ENCODE measurements at places on chromosomes 1 and 21.

GRCh38 chr1:95232646-95233318 lies 1.2 kb upstream of the RWDD3 start:
- no peak for DNase-seq

DNA sequence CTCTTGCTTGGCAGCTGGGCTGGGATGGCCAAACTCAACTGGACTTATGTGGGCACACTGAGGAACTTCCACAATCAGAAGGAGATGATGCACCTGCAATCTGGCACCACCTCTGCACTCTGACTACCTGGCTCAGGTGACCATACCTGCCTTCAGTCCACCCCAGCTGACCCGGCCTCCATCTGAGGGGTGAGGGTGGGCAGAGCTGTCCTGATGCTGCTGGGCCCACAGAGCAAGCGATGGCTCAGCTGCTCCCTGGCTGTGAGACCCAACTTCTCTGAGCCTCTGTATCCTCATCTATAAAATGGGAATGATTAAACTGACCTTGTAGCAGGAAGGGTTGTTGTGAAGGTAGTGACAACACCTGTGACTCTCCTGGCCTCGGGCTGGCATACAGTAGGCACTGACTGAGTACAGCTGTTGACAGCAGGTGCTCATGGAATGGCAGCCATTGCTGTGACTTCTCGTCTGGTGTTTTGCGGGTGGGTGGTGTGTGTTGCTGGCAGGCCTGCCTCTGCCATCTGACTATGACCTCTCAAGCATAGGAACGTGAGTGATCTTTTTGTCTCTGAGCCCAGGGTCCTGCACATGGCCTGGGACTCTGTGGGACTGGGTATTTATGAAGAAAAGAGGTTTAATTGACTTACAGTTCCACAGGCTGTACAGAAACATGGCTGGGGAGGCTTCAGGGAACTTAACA lies 438.5 kb downstream of the PTPRU start:
- DNase-seq = no peak

DNA sequence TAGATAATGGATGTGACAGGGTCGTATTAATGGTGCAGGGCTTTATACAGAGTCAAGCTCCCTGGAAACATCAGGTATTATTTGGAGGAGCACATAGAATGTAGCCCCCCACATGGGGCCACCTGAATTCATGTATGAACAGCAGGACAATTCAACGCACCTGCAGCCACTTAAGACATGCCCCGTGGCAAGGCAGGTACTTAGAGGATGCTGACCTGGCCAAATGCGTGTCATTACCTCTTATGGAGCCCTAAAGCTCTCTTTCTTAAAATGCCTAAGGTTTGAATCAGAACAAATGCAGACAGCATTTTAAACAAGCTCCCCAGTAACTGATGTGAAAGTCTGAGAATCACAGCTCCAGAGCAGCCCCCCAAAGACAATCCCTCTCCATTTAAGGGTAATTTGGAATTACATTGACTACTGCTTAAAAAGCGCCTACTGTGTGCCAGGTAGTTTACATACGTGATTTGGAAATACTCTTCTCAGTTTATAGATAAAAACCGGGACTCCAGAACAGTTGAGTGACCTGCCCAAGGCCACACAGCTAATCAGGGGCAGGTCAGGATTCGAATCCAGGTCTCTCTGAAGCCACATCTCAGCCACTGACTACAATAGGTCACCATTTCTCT lies 71.0 kb upstream of the KLHDC7A start:
- DNase-seq = no peak

GRCh38 chr1:12521096-12521495 lies 96.9 kb downstream of the DHRS3 start:
- DNase-seq = no peak

DNA sequence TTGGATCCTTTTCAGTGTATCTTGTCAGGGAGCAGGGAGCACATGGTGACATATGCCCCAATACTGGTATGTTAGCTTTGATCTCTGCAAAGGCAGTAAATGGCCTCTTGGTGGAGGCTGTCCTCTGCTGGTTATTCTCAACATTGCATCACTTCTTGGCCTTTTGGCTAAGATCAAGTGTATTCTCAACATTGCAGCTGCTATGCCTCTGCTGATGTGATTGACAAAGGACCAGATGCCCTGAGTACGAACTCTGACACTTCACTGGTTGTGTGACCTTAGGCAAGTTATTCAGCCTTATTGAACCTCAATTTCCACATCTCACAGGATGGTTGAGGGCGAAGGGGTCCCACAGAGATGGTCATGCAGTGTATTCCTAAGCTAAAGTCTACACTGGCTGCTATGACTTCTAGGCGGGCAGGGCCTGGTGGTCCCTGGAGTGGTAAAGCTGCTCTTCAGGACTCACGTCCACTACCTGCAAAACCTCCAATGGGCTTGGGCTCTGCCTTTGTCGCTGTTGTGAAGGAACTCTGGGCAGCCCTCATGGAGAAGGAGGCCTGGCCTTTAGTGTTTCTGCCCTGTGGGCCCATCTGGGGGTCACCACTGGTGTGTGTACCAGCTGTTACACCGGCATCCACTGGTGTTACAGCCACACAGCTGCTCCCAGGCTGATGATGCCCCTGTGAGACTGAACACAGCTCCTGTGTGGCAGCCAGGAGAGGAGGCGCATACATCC lies 64.8 kb downstream of the DNTTIP2 start:
- DNase-seq = peak; percentile 30

DNA sequence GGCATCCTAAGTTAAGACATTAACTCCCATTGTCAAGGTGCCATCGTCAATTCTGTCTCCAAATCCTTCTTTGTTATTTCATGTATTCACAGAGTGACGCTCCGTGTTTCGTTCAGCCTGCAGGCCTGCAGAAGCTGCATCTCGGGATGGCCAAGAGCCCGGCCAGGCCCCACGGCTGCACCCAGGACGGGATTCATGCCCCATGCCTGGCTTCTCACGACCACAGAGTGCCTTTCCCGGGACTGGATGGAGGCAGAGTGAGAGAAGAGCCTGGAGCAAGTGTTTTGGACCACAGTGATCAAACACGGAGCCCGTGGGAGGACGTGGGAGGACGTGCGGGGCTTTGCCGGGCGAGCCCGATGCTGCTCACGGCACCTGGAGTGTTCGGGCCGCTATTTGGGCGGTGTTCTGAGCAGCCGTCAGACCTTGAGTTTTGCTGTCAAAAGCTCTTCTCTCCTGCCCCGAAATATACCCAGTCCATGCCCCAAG lies 56.8 kb downstream of the COL6A1 start:
- no peak for DNase-seq

DNA sequence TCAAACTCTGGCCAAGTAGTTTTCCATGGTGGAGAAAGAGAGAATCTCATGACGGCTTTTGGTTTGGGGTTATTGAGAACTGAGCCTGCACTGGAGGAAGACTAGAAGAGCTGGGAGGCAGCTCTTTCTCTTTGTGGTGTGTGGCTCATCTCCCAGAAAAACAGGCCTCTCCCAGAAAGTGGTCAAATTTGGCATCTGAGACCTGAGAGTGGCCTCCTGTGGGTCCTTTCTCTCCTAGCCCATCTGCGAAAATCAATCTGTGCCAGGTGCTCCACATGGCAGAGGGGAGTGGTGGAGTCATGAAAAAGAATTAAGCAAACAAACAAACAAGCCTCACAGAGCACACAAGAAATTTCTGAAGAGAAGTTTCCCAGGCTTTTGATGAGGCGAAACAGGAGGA lies 305.0 kb downstream of the ST6GALNAC3 start:
- DNase-seq = no peak

GRCh38 chr1:232547938-232548484 lies 81.9 kb downstream of the SIPA1L2 start:
- no peak for DNase-seq

DNA sequence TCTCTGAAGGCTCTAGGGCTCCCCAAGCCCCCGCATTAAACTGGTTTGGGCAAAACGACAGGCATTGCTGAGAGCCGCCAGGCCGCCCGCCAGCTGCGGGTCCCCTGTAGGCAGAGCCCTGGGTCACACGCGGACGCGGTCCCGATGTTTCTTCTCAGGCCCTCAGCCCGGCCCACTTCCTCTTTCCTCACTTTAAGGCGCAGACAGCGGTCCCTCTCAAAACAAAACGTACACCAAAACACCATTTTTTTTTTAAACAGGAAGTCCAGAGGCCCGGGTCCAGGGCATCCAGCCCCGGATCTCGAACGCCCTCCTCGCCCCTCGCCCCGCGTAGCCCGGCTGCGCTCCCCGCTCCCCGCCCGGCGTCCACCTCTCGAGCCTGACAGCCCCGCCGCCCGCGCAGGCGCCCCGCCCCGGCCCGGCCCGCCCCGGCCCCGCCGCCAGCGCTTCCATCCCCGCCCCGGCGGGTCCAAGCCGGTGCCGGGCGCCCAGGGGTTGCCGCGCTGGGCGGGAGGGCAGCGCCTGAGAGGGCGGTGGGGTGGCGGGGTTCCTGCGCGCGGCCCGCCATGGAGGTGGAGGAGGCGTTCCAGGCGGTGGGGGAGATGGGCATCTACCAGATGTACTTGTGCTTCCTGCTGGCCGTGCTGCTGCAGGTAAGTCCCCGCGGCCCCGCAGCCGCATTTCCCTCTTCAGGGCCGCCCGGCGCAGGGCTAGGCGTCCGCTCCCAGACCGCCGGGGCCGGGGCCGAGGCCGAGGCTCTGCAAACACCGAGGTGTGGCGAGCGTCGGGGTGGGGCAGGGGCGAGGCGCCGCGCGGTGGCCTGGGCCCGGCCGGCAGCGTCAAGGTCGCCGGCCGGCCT lies at the start of gene SLC22A15:
TSS of gene SLC22A15 (plus strand) at position 452 of the 859 bp plus-strand sequence. CDS start at position 567, 115 bp downstream.
- peak; percentile 59 for DNase-seq

- DNase-seq = no peak
These were observed 53.8 kb downstream of the B3GALNT2 start for GRCh38 chr1:235450433-235450832.

DNA sequence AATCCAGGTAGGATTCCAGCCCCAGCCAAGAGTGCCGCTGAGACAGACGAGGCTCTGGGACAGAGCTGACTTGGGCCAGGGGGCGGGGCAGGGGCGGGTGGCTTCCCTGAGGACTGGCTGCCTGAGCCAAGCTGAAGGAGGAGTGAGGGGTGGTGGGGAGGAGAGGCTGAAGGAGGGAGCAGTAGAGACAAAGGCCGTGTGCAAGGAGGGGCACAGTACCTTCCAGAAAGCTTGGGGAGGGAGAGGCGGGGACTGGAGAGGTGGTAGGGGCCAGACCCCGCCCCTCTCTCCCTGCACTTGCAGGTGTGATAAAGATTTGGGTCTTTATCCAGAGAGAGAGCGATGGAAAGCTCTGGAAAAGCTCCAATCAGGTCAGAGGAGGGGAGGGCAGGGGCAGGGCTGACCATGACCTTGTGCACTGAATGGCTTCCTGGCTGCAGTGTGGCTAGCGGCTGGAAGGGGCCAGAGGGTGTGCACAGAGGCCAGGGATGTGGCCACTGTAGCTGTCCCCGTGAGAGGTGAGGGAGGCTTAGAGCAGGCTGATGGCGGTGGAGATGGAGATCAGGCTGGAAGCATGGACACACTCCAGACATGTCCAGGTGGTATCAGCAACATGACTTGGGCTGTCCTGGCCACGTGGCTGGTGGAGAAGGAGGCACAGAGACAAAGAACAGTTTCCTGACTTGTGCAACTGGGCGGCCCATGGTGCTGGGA lies 6.7 kb upstream of the EPHA8 start:
- DNase-seq = no peak

DNA sequence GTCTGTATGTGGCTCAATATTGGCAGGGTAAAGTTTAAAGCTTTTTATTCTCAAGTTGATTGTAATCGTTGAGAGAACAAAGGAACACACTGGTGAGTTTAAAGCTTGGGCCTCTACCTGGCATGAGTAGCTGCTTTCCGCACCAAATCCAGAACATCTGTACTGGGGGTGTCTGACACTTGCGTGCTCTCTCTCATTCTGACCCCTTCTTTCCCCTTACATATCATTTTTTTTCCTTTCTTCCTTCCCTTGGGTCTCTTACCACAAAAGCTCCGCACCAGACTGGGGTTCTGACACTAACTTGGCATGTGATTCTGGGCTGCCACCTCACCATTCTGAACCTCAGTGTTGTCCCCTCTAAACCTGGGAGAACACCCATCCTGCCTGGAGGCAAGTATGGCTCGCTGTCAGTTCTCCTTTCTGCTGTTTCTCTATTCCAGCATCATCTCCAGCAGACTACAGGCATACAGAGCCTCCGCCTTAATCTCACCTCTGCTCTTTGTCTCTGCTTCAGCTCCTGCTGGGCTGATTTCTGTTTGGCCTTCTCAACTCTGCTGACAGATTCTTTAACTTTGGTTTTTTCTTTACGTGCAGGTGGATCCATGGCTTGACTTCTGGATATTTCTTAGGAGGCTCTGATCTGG lies 859 bp upstream of the ERMAP start:
- no peak for DNase-seq

DNA sequence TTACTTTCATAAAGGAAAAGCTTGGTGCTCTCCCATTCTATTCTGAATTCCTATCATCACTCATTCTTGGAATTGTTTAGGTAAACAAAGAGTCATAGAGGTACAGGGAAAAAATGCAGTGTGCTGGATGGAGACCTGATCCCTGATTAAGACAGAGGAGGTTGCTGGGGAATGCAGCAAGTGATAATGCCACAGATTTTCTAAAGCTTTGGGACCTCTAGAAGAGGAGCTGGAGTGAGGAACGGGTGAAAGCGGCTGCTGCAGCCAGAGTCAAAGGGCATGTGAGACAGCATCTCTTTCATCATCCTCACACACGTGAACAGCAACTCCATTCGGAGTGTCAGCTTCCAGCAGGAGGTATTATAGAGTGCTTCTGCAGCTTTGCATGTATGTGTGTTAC lies 54.9 kb upstream of the DIPK1A start:
- no peak for DNase-seq

DNA sequence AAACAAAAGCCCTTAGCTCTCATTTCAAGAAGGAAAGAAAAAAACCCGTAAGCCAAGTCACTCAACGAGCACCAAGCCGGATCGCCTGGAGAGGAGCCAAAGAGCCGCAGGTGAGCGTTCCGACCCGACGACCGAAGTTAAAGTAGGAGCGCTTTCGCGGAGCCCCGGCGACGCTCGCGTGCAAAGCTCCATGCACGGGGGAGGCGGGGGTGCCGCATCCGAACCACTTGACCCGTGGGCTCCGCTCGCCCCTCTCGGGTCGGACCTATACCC lies 382 bp downstream of the GPBP1L1 start:
- peak; percentile 86 for DNase-seq

- DNase-seq = no peak
These were observed 17.3 kb downstream of the C8B start for GRCh38 chr1:56948403-56949023.

- DNase-seq = no peak
These were observed 1.4 kb downstream of the ZNF670 start for GRCh38 chr1:247077213-247077612.

GRCh38 chr21:42637267-42638041 lies 16.0 kb upstream of the PDE9A start:
- no peak for DNase-seq

- DNase-seq = no peak
These were observed 18.8 kb downstream of the RHBG start for GRCh38 chr1:156387870-156388173.
